ENCODE measurements at places on chromosomes 6 and 20.

DNA sequence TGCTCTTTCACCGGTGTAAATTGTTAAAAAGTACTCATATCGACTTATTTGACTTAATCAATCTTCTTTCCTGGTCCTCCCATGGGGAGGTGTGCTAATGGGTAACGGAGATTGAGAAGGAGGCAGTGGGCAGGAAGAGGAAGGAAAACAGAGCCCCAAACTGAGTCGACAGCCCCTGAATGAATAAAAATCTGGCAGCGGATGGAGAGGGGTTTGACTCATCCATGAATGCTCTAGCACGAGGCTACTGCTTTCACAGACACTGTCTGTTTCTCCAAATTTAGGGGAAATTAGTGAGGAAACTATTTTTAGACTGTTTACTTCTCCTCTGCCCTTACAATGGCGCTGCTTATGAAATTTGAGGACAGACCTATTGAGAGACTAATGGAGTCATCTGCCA lies 142.2 kb upstream of the ATXN1 start:
- no peak for DNase-seq

- DNase-seq = no peak
These were observed 1.1 kb upstream of the PTK7 start for GRCh38 chr6:43074847-43075669.

DNA sequence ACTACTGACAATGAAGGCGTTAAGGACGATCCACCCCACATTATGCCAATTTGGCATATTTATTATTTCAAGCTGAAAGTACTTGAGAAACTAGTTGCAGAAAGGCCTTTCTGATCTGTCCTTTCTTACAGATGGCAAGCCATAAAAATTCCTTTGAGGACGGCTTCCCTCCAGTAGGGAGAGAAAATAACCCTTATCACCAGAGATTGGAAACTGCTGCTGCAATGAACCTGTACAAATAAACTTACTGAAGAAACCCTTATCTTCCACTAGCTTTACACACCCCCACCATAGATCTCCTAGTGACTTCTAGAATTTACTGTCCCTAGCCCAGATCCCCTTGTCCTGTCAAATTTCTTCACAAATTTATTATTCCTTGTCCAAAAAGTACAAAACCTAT lies 105.2 kb downstream of the MAP7 start:
- DNase-seq = no peak

DNA sequence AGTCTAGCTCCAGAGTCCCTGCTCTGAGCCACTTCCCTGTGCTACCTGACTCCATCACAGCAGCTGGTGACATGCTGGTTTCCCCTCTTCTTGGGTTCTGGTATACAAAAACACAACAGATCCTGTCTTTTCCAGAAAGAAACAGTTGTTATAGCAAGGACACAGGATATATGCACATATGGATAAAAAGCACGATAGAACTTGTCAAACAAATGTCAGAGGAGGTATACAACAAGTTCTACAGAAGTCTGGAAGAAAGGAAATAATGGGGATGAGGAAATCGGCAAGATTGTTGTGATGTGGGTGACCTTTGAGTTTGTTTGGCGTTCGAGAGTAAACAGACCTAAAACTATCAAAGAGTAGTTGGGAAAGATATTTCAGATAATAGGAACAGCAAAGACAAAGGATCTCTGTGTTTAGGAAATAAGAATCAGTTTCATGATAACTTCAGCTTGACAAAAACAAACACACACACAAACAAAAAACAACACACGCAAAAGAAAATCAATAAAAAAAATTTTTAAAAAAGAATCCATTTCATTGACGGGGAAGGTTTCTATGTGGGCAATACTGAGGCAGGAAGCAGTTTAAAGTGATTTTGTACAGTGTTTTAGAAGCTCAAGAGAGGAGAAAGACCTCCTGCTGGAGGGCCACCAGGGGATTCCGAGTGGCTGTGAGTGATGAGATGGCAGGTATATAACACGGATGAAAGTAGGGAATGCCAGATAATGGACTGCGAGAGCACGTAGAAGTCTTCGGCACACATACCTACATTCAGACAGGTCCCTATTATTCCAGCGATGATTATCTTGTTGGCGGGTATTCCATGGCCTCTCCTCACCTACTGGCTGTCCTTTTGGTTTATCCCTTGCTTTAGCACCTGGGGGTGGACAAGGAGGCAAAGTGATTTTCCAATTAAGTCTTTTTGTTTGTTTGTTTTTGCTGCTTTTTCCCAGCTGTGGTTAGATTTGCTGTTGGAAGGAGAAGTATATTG lies 174.9 kb downstream of the HS3ST5 start:
- DNase-seq = no peak

DNA sequence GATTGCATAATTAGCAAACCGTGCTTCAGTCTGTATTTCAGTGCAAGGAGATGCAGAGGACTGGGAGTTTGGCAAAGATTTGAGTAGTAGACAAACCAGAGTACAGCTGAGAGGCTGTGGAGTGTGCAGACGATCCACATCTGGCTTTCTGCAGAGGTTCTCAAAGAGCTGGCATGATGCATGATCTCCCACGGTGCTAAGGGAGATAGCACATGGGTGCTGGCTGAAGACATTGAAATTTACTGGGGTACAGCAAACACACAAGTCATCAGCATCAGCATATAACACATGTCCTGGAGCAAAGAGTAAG lies 79.0 kb upstream of the FAM184A start:
- no peak for DNase-seq

DNA sequence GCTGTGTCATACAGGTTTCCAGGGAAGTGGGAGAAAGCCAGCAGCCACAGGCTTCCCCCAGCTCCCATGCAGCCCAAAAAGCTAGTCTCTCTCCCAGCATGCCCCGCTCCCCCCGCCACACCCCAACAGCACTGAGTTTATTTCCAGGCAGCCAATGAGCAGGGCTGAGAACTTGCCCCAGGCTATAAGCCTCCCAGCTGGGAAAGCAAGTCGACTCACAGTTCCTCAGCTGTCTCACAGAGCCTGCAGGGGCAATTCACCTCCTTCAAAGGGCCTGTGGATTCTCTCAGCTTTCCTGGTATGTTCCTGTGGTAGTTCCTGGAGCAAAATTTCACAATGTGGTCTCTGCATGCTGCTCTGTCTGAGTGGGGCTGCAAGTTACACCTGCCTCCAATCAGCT lies 34.2 kb downstream of the PAX1 start:
- no peak for DNase-seq

GRCh38 chr20:37348792-37349516 lies 3.0 kb downstream of the SRC start:
- no peak for DNase-seq

GRCh38 chr20:31747640-31748039 lies 8.6 kb downstream of the TPX2 start:
- DNase-seq = no peak

DNA sequence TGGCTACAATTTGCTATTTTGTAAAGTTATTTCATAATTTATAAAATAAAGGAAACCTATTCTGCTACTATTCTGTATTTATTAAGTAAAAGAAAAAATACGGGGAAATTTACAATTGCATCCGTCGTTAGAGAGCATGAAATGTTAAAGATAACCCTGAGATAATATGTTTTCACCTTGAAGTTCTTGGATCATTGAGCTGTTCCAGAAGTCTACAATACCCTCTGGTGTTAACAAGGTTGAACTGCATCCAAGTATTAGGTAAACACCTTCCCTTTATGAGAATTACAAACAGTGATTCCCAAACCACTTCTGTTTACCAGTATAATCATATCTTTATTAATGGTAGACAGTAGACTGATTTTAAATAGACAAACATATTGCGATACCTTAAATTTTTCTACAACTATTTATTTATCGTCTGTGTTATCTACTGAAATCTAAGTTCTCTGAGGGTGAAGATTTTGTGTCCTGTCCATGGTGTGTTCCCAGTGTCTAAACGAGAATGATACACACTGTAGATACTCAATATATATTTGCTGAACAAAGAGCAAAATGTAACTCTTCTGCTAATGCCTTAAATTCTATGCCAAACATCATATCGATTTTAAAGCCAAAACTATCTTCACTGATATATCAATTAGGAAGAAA lies 28.2 kb downstream of the TBC1D32 start:
- DNase-seq = no peak

- DNase-seq = no peak
These were observed 40.4 kb downstream of the KIF25 start for GRCh38 chr6:168037856-168038255.

DNA sequence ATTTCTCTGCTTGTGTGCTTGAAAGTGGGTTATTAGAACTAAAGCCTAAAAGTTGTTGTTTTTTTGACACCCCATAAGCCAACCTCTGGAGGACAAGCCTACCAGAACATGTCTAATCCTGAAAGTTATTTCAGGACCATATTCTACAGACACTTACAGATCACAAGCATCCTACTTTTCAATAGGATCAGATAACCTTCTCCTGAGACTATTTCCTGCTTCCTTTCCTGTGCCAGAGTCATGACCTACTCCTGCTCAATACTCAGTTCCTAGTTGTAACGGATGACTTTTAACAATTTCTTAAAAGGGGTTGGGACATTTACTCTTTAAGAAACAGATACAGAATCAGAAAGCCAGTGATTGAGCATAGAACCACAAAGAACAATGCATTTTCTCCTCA lies 5.3 kb upstream of the FILIP1 start:
- DNase-seq = no peak

DNA sequence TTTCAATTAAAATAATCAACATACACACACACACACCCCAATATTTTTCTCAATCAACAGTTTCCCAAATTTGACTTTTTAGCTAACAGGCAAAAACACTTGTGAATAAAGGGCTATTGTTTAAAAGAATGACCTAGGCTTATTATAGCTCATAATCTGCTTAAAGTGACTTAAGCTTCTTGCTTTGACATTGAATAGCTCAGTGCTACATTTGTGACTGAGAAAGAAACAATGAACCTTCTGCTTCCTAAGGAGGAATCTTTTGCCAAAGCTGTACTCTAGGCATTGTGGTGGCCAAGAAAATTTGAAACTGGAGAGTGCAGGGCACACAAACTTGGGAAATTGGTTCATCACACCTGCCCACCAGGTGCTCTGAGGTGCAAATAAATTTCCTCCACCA lies 282.0 kb downstream of the SYNE1 start:
- no peak for DNase-seq

GRCh38 chr6:80480421-80481157 lies 374.1 kb downstream of the BCKDHB start:
- no peak for DNase-seq
